Gastroesophageal sphincter (tissue), 4 donors: ENCODE measurements at places on chromosomes 12 and 14.
A peak's percentile ranks its signal among the peaks of the same experiment; 100 is the strongest.

DNA sequence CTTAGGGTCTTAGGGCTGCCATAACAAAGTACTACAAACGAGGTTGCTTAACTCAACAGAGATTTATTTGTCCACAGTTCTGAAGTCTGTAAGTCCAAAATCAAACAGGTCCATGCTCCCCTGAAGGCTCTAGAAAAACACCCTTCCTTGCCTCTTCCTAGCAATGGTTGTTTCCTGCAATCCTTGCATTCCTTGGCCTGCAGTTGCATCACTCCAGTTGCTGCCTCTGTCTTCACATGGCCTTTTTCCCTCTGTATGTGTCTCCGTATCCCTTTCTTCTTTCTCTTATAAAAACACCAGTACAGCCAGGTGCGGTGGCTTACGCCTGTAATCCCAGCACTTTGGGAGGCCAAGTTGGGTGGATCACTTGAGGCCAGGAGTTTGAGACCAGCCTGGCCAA lies 17.4 kb downstream of the KCNMB4 start:
- ATAC-seq = no peak

GRCh38 chr12:104565606-104566243 lies 109.0 kb downstream of the CHST11 start:
- ATAC-seq = no peak

GRCh38 chr14:19800282-19801117 lies 3.1 kb upstream of the OR4N2 start:
- ATAC-seq = no peak

- ATAC-seq = no peak
Observed at GRCh38 chr12:103279444-103279843, 216.3 kb downstream of the C12orf42 start.

DNA sequence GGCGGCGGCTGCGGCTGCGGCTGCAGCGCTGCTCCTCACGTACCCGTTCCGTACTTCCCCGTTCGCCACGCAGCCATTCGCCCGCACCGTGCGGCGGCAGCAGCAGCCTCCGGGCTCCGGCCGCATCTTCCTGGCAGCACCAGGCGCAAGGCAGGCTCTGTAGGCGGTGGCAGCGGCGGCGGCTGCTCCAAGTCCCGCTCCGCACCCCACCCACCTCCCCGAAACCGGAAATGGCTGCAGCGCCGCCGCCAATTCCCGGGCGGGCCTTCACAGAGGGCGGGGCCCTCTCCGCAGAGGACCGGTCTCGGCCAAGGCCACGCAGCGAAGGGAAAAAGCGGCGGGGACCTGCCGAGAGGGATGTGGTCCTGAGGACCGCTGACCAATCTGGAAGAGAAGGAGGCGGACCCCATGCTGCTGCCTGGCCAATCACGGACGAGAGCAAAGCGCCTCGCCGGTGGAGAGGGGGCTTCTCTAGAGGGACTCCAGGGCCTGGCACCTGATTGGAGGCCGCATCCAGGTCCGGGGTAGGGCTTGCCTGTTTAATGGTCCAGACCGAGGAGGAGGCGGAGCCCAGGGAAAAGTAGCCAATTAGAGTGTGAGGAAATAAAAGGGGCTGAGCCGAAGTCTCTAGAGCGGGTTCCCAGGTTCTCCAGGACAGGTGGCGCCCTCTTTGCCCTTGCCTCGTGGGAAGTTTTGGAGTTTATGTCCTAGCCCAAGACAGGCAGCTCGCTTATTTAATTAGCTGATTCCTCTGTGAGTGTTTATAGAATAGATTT lies at the start of gene SPTLC2:
SPTLC2 (minus strand) TSS at position 184 of the 776 bp plus-strand sequence; CDS start at position 126, 58 bp downstream.
- peak; percentile 98 for ATAC-seq

DNA sequence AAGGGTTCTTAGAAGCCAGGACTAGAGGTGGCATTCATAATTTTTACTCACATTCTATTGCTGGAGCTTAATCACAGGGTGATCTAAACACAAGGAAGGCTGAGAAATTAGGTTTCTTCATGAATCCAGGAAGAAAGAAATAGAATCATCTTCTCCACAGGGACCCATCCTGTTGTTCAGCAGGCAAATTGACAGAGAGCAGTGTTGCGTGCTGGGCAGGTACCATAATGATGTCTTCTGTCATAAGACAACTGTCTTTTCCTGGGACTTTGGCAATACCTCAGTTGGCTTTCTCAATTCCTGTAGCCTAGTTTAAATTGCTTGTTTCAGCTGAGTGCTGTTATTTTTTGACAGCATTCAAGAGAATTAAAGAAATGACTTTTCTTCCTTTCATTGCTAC lies 468.0 kb upstream of the SYT1 start:
- ATAC-seq = no peak

GRCh38 chr14:32230695-32231280 lies 27.7 kb upstream of the RNU6-8 start:
- ATAC-seq = no peak

GRCh38 chr14:89256283-89256682 lies 160.8 kb downstream of the FOXN3 start:
- ATAC-seq = no peak

- ATAC-seq = no peak
Observed at GRCh38 chr14:44528180-44528579, 21.1 kb upstream of the FSCB start.

DNA sequence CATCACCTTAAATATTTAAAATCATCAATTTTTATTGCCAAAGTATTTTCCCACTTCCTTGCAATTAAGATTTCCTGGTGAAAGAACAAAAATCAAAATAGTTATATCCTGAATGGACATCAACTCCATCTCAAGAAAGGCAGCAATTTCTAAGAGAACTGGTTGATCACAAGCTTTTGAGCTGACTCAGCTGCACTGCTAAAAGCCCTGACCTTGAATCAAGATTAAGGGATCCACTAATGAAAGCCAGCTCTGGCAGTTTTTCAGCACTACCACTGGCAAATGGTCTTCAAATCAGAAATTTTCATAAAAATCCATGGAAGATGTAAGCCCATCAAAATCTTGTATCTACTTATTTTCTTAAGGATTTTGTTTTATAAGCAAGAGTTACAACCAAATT lies 123.4 kb downstream of the SLC6A15 start:
- no peak for ATAC-seq

DNA sequence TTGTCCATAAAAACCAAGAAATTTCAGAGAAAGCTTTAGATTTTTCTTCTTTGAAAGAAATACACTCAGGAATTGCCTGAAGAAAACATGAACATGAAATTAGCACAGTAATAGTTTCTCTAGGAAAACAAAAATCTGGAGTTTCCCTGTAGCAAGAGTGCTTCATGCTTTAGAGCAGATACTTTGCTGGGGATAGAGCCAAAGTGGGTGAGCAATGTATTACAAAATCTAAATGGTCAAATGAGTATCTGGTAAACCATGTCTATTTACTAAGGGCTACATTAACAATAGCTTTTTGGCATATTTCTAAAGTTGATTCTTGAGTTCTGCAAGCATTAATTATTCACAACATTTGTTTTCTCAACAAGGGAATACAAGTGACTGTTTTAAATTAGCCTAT lies 26.2 kb downstream of the AVPR1A start:
- no peak for ATAC-seq

GRCh38 chr14:70981000-70981952 lies 74.0 kb downstream of the PCNX1 start:
- ATAC-seq = no peak

DNA sequence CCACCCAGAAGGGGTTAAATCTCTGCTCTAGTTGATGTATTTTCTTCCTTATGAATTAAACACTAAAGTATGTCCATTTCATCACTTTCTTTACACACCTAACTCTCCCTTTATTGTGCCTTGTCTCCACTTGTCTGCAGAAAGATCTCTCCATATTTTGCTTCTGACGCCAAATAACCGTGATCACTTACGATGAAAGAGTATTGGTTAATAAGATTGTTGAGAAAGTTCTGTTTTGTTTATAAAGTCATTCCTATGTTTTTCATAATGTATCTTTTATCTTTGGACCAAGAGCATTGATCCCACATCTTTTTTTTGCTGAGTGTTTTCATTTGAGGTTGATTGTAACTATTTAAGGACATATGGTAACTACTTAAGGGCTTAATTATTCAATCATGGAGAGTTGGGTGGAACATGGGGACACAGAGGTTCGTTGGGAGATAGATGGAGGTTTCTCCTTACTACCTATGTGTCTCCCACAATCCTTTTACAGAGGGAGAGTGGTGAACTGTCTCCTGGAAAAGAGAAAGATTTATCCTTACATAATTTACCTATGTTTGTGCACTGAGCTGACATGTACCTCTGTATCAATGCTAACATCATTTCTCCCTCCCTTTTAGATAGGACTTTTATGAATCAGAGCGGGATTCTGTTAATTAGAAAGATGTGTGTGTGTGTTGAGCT lies 120.7 kb upstream of the SLC38A2 start:
- ATAC-seq = no peak

- no peak for ATAC-seq
Observed at GRCh38 chr12:111056618-111057521, 136.5 kb upstream of the MYL2 start.

DNA sequence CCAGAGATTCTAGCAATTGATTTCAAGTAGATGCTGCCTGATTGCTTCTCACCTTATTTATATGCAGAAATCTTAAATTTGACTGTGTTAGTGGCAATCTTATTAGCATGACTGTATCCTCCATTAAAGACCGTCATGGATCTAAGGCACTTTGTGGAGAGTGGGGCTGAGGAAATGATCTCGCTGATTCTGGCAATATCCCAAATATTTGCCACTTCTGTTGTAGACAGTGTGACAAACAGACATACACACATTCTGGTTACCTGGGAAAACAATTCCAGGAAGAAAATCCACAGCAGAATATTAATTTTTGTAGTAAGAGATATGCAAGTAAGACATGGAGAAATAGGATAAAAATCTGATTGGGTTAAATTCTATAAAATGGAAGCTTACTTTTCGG lies 269.0 kb upstream of the G2E3 start:
- ATAC-seq = no peak

DNA sequence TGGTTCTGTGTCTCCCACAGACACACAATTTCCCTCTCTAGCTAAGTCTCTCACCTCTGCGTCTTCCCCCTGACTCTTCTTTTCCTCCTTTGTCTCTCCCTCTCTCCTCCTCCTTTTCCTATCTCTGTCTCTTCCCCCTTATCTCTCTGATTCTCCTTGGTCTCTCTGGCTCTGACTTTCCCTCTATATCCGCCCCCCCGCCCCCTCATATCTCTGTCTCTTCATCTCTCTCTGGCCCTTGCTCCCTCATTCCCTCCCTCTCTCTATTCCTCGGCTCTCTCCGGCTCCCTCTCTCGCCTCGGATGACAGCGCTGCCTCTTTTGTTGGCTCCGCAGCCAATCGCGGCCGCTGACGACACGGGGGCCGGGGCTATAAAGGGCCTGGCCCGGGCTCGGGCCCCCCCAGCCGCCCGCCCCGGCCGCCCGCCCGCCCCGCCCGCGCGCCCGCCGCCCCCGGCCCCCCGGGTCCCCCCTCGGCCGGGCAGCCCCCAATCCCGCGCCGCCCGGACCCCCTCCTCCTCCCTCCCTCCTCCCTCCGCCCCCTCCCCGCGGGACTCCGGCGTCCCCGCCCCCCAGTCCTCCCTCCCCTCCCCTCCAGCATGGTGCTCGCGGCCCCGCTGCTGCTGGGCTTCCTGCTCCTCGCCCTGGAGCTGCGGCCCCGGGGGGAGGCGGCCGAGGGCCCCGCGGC lies at the start of gene GDF11:
GDF11 (plus strand) TSS at position 404 of the 687 bp plus-strand sequence; CDS start at position 599, 195 bp downstream.
- peak; percentile 86 for ATAC-seq

DNA sequence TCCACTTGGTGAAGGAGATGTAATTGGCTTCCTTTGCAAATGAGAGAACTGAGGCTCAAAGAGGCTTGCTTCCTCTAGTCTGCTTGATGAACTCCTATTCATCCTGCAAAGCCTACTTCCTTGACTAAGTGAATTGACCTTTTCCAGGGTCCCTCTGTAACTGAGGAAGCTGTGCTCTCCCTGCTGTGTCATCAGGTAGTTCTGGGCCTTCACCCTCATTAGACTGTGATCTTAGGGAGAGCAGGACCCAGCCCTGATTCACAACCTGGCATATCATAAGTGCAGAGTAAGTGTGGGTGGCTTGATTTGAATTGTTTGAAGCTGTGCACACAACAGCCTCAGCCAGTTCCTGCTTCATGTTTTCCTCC lies 16.3 kb downstream of the ASB2 start:
- ATAC-seq = no peak

DNA sequence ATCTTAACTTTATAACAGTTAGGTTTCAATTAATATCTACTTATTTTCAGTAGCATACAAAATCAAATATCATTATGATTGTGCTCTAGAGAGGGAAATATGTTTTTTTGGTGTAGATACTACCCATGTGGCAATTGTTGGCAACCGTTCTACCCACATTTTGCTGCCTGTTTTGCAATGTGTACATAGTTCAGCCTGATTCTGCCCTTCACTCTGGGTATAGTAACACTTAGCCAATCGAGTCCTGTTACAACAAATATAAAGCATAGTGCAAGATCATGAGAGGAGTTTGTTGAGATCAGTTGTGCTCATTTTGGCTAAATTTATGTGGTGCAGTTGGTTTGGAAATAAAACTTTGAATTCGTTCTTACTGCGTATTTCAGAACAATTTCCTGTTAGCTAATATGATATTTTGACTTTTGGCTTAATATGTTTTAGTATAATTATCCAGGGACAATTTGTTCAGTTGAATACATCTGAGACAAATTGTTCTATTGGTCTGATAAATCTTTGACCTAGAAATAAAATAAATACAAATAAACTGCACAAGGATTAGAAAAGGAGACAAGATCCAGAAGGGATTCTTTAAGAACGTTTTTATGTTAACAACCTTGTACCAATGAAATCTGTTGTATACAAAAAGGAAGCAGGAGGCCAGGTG lies 76.9 kb downstream of the ATF7IP start:
- peak; percentile 50 for ATAC-seq

- ATAC-seq = no peak
Observed at GRCh38 chr12:61111218-61111617, 1149.0 kb upstream of the USP15 start.

DNA sequence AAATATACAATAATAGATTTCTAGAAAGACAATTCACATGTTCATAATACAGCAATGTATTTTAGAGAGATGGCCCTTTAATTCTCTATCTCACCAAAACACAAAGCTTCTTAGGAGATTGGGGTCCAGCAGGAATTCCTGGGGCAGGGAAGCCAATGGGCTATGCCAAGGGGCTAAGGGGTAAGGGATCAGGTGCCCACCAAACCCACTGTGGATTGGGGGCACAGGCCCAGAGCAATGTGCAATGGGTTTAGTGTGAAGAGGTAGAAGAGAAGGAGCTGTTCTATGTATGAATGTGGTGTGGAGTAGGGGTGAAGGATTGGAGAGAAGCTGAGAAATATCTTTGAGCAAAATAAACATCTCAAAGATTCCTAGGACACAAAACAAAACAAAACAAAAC lies 2.6 kb downstream of the HOXC13 start:
- ATAC-seq = no peak

GRCh38 chr14:95312311-95312710 lies 7.4 kb downstream of the CLMN start:
- ATAC-seq = no peak
